T-cell (primary cell): ENCODE measurements at places on chromosomes 4 and X. TPM values are rescaled to one million over a fixed set of nuclear protein-coding genes. Genes with fewer than 3 reads are reported as not detected.

DDIT4L gene
- total RNA-seq = 0.13 TPM

GLOD5 gene
- total RNA-seq = not detected

NAAA gene
- 73.5 TPM for total RNA-seq

FGFBP2 gene
- 24.4 TPM for total RNA-seq

CSAG3 gene
- not detected for total RNA-seq

CC2D2A gene
- total RNA-seq = 1.1 TPM

TEC gene
- total RNA-seq = 5.4 TPM

OTC gene
- total RNA-seq = not detected

SNX12 gene
- total RNA-seq = 33.1 TPM

WAS gene
- 99.3 TPM for total RNA-seq

EGFL6 gene
- not detected for total RNA-seq

STPG2 gene
- 0.35 TPM for total RNA-seq

MCTS1 gene
- 25.3 TPM for total RNA-seq

IL21 gene
- total RNA-seq = not detected

ASMT gene
- total RNA-seq = not detected

CLDN34 gene
- not detected for total RNA-seq

PSAPL1 gene
- total RNA-seq = not detected

MAOA gene
- 0.55 TPM for total RNA-seq

ZDHHC15 gene
- total RNA-seq = 0.53 TPM

PIN4 gene
- 9.8 TPM for total RNA-seq

F9 gene
- total RNA-seq = not detected

IGSF1 gene
- not detected for total RNA-seq

GABRQ gene
- not detected for total RNA-seq

DIPK2B gene
- total RNA-seq = not detected

DCAF12L1 gene
- total RNA-seq = not detected

ZAR1 gene
- not detected for total RNA-seq

PAK3 gene
- total RNA-seq = 0.32 TPM

SPANXD gene
- total RNA-seq = not detected

MTTP gene
- 0.19 TPM for total RNA-seq

IDUA gene
- total RNA-seq = 94.7 TPM

ARSH gene
- not detected for total RNA-seq

RBM41 gene
- total RNA-seq = 13.4 TPM
